ENCODE measurements at places on chromosomes 4 and X. TPM values are rescaled to one million over a fixed set of nuclear protein-coding genes. Genes with fewer than 3 reads are reported as not detected.

Gene XIAP
- 41.5 TPM for polyA plus RNA-seq

- DNase-seq = no peak
These were observed 171.8 kb upstream of the FGF16 start for GRCh38 chrX:77275392-77275791.

Gene PCYT1B
- 3.3 TPM for polyA plus RNA-seq

DNA sequence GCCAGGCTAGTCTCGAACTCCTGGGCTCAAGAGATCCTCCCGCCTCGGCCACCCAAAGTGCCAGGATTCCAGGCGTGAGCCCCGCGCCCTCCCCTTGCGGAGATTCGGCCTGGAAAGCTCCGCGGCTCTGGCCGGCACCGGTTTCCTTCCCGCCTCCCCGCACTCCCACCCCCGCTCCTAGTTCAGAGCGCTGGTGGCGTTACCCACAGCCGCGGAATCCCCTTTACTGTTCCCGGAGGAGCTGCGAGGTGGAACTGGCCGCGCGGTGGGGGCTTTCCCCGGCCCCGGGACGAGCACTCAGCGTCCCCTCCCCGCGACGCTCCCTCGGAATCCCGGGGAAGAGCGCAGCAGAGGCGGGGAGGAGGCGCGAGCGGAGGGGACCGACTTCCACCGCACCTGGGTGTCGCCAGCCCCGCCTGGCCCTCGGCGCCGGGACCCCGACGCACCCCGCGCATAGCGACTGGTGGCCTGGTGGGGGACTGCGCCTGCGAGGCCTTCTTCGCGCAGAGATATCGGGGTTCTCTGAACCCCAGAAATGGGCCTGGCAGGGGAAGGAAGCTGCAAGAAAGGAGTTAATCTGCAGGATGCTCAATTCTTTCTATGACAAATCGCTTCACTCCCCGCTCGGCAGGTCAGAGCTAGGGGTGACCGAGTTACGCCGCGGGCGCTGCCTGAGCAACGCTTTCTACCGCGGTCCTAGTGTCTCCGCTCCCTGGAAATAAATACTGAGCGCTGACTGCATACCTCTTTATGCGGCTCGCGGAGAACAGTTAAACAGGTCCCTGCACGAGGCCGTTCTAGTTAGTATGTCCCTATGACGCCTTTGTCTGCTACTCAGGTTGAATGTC, 14.6 kb upstream of the SLC25A4 start:
- no peak for DNase-seq

Gene TMEM35A
- 10.8 TPM for polyA plus RNA-seq

DNA sequence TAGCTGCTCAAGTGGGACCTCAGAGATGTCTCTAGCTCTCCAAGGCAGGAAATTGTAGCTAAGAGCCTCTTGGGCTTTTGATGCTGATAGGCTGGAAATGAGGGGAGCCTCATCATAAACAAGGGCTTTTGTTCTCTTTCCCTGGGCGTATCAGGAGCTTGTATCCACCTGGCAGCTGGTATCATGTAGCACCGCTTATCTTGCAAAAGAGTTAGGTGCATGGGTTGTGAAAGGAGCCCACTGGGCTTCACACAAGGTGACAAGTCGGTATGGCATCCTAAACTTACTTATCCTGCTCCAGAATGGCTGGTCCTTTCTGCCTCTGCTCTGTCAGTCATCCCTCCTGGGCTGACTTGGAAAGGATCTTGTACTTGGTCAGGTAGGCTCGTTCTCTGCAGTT, 565.8 kb downstream of the GRXCR1 start:
- DNase-seq = no peak

DNA sequence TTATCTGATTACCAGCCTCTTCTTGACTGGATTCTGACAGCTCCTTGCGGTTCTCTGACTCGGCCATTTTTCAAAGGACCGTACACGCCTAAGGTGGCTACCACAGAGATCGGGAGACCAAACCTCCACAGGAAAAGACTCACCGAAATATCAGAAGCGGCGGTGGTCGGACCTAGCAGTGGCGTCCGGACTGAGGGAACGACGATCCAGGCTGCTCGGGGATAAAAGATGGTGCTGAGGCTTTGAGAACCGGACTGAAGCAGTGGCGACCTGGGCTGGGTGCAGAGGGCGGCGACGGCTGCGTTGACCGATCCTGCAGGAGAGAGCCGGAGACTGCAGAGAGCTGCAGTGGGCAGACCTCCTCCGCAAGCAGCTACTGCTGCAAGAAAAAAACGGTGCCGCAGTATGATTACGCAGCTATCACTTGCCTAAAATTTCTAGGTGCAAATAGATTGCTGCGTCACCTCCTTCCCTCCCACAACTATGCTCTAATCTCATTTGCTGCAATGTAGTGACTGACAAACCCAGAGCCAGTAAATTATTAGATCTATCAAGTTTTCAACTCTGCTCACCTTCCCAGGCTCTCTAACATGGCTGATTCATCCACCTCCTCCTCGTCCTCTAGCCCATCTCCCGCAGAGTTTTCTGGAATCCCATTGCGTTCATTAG, at the start of gene NAP1L2:
Gene NAP1L2 (minus strand): TSS at position 426 of the 669 bp plus-strand sequence. CDS start 359 bp downstream, at position 67.
- no peak for DNase-seq

GRCh38 chr4:54730581-54730980, 72.8 kb downstream of the KIT start:
- no peak for DNase-seq

Gene REPS2
- polyA plus RNA-seq = 17.6 TPM

DNA sequence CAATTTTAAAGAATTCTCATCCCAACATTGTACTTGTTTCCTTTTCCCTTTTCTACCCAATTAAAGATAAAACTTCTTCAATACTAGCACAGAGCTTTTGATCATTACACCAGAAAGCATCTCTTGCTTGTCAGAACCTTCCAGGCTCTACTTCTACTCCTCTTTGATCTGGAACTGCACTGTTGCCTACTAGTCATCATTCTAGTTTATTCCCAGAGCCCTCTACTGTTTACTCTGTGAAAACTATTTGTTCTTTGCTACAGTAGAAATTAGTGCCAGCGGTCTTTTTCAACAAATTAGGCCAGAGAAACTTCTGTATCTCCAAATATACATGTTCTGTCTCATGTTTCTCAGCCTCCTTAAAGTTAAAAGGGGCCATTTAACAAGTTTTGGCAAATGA, 46.8 kb upstream of the TMPRSS11F start:
- no peak for DNase-seq

- DNase-seq = no peak
These were observed 49.3 kb upstream of the EFHC2 start for GRCh38 chrX:44392767-44393166.

Gene CLIC2
- polyA plus RNA-seq = 4.6 TPM

Gene INTU
- 23.1 TPM for polyA plus RNA-seq

- DNase-seq = no peak
These were observed 2.3 kb downstream of the RFC1 start for GRCh38 chr4:39363773-39364393.

Gene PCDH11X
- 0.11 TPM for polyA plus RNA-seq

DNA sequence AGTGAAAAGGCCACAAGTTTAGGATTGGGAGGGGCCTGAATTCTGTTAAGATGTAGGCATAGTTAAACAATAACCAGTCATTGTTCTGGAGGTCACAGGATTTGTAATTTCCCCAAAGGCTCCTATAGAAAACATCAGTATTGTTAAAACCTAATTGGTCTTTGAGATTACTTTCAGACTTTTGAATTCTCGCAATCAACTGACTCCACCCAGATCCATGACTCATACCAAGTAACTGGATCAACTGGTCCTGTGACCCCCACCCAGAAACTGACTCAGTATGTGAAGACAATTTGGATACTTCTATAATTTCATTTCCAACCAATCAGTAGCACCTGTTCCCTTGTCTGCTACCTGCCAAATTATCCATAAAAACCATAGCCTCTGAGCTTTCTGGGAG, 28.4 kb downstream of the MAGEB16 start:
- DNase-seq = no peak

DNA sequence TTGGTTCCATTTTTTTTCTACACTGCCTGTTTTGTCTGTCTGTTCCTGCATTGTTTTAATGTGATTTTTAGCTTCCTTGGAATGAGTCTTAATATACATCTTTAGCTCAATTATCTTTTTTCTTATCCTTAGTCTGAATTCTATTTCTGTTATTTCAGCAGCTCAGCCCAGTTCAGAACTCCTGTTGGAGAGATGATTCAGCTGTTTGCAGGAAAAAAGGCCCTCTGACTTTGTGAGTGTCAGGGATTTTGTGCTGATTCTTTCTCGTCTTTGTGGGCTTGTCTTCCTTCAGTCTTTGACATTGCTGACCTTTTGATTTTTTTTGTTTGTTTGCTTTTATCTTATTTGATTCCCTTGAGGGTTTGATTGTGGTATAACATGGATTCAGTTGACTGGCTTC, 343.2 kb upstream of the TRAM1L1 start:
- no peak for DNase-seq

DNA sequence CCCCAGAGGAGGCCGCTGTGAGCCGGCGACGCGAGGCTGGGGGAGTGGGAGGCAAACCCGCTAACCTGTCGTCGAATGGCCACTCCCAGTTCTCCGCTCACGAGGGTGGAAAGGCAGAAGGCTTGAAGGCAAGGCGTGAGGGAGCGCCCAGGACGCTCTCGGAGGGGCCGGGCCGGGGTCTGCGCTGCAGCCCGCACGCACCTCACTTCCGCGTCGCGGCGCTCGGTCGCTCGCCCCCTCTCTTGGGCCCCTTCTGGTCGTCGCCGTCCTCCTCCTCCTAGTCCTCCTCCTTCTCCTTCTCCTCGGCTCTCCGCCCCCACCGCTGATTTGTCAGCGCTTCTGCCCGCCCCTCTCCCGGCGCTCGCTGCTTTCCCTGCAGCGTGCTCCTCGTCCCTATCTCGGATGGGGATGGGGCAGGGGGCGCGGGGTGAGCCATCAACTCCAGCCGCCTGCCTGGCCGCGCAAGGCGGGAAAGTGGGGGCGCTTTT, at the start of gene SNCA:
Gene SNCA (minus strand): TSS at position 265 of the 488 bp plus-strand sequence. CDS start 1,494 bp downstream, outside the sequence.
- DNase-seq = peak; percentile 73

- no peak for DNase-seq
These were observed 76.5 kb upstream of the BCOR start for GRCh38 chrX:40174001-40174853.

Gene FBXL5
- 141 TPM for polyA plus RNA-seq

DNA sequence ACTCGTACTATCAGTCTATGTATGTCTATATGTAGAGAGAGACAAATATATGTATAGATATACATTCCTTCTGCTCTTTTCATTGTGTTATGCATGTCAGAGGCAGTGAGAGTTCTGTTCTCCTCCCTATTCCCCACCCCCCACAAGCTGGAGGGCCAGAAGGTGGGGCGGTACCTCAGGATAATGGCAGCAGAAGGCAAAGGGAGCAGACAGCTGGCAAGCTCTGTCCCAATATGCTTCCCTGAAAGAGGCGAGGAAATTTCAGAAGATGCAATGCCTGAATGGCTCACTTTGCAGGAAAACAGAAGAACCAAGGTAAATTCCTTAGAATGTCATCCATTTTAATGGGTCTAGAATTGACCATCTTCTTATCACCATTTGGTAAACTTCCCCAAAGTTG, 114.4 kb downstream of the NAA11 start:
- no peak for DNase-seq

DNA sequence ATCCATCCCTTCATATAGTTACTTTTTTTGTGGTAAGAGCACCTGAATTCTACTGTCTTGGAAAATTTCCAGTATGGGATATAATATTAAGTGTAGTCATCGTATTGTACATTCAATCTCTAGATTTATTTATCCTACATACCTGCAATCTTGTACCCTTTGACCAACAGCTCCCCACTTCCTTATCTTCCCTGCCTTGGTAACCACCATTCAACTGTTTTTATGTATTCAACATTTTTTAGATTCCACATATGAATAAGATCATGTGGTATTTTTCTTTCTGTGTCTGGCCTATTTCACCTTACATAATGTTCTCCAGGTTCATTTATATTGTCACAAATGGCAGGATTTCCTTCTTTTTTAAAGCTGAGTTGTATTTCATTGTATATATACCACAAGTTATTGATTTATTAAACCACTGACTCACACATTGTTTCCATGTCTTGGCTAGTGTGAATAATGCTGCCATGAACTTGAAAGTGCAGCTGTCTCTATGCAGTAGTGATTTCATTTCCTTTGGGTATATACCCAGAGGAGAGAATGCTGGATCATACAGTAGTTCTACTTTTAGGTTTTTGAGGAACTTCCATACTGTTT, 572.5 kb downstream of the MAGEB5 start:
- DNase-seq = no peak

GRCh38 chrX:1111601-1112300, 100.7 kb downstream of the CRLF2 start:
- no peak for DNase-seq

- no peak for DNase-seq
These were observed 39.5 kb upstream of the CD40LG start for GRCh38 chrX:136608295-136608933.

DNA sequence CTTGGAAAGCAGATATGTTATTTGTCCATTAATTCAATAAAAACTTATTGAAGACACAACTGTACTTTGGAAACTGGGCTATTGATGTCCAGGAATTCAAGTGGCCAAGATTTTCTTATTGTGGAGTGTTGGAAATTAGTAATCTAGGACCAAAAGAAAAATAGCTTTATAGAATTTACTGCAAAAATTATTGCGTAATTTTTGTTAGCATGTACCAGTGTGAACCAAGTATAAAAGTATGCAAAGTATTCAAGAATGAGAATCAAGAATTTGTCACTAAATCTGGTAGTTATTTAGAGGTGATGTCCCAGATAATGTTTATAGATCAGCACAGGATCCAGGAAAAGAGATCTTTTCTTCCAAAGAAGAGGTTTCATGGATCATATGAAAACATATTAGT, 468.9 kb upstream of the CTSO start:
- no peak for DNase-seq

GRCh38 chrX:44996277-44996676, 123.3 kb downstream of the KDM6A start:
- no peak for DNase-seq
